ENCODE measurements at places on chromosomes 11 and 22.

DNA sequence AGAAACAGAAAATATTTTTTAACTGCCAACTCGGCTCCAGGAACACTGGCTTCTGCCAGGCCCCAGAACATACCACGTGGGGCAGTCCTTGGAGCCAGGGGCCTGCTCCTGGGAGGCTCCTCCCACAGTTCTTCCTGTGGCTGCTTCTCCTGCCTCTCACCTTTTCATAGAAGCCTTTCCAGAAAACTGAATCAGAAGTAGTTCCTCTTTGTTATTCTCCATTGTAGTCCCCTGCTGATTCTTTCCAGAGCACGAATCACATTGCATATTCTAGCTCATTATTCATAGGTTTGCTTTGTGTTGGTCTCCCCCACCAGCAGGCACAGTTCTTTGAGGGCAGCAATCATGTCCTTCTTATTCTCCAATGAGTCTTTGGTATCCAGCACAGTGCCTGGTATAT lies 106.0 kb downstream of the EFCAB6 start:
- no peak for DNase-seq

DNA sequence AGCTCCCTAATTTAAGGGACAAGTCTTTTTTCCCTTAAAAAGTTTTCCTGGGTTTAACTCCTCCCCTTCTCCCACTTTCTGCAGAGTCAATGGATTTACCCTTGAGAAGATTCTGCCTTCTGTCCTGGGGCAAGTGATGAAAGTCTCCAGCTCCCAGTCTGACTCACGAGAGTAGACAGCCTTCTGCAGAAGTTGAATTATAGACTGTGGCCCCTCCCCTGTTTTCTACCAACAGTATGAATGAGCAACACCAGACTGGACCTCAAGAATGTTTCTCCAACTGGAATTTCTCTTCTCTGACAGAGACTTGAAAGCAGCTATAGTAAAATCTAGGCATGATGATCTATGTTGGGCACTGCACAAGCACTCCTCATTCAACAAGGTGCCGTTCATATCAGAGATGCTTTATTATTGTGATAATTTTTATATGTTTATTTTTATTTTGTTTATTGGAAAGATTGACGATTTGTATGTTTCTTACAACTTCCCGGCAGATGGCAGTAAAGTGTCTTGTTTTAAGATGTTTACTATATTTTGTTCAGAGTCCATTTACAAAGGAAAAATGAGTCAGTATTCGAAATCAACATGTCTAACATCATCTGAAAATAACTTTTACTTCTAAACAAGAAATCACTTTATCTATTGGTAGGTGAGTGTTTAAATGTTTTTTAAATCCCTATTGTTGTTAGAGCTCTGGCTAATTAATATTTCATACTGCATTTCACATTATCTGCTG lies 56.6 kb downstream of the LMO2 start:
- peak; percentile 8 for DNase-seq

- DNase-seq = no peak
Measured at GRCh38 chr11:1563149-1563638, 8.9 kb downstream of the DUSP8 start.

DNA sequence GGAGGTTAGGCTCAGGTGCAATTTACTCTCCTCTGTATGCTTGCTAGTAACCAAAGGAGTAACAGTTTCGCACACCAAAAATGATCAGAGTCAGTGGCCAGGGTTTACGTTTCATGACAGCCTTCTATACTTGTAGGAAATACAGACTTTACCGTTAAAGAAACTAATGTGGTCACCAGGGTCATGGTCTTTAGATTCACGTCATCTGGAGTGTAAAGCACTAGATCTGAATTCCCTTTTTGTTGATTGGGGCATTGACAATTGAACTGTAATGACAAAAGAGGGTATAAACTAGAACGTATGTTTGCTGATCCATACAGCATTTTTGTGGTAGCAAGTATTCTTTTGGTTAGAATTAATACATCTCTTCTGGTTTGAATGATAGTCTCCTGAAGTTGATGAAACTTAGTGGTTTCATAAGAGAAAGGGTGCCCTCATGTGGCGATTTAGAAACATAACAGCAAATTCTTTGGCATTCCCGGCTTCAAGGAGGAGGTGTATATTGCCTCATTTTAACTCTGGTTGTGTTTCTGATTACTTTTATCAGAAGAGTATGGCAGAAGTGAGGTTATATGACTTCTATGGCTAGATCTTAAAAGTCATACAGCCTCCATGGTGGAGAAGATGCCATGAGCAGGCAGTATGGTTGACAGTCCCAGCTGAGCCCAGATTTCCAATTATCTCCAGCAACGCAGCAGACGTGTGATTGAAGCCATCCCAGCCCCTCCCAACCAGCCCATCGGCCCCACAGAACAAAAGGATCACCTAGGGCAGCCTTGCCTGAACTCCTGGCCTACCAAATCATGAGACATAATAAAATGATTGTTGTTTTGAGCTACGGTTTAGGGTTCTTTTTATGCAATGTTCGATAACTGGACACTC lies 35.1 kb downstream of the MMP7 start:
- DNase-seq = peak; percentile 83

GRCh38 chr22:36452250-36452977 lies 29.0 kb downstream of the TXN2 start:
- DNase-seq = no peak

DNA sequence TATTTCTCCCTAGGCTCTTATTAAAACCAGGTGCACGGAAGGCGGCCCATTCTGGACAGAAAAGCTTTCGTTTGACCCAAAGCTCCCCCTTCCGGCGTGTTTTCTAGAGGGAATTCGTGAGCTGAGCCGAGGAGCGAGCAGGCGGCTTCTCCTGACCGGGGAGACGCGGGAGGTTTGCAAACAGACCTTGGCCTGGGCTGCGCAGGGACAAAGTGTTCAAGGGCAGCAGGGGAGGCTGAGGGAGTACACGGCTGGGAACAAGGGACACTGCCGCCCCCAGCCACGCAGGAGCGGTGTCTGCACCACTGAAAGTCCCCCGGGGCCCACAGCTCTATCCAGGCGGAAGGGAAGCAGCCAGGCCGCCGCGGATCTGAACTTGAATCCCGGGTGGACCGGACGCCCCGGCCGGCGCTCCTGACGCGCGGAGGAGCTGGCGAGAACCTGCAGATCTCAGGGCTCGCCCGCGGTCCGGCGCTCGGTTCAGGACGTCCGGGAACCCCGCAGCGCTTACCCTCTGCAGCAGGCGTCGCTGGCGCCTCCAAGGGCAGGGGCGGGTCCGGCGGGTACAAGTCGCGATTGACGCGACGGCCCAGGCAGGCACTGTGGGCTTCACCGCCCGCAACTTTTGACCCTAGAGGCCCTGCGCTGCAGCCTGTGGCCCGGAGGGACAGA lies 101.9 kb downstream of the WT1 start:
- DNase-seq = peak; percentile 12

DNA sequence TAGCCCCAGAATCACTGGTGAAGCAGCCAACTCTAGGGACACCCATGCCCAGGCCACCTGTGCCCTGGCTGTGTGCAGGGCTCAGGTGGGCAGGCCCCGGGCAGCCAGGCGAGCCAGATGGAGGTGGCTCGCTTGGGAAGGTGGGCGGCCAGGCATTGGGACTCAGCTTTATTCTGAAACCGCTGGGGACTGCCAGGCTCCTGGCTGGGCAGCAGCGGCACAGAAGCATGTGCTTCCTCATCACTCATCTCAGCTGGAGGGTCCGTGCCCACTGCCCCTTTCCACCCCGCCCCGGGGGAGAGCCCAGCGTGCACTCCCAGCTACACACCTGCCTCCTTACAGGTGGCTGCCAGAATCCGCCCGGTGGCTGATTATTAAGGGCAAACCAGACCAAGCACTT lies 27.1 kb upstream of the SLC22A12 start:
- DNase-seq = no peak

DNA sequence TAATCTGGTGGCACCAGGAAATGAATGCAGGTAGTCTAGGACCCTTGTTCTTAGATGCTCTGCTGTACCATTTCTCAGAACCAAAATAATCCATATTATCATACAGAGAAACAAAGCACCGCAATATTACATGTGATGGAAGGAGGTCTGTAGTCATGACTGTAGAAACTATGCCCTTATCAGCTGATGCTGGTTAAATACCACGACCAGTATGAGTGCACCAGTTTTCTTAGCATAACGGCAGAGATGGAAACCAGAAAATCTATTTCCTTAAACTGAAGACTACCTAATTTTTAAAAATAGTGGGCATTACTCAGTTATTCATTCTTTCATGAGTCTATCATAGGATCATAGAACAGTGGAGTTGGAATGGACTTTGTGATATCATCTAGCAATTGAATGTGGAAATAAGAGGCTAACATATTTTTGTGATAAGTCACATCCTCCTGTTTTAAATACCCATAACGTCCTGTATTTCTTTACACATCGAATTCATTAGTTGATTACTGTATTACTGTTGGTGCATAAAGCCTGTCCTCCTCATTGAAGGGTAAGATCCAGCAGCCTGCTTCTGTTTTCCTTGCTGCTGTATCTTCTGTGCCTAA lies 15.1 kb downstream of the JHY start:
- DNase-seq = no peak

DNA sequence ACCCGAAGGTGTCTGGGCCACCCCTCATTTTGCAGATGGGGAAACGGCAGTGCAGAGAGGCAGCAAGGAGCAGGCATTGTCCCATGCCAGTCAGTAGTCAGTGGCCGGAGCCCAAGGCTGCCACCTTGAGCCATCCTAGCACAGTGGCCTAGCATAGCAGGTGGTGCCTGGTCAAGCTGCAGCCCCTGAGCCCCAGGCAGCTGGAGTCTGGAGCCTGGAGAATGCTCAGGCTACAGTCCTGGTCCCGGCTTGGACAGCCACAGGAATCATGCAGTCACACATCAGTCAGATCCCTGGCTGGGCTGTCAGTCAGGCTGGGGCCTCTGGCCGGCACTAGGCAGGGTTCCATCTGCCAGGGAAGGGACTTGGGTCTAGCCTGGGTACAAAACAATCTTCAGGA lies 18.6 kb downstream of the KCNC1 start:
- no peak for DNase-seq

- DNase-seq = no peak
Measured at GRCh38 chr22:47587861-47588577, 825.6 kb downstream of the TBC1D22A start.

DNA sequence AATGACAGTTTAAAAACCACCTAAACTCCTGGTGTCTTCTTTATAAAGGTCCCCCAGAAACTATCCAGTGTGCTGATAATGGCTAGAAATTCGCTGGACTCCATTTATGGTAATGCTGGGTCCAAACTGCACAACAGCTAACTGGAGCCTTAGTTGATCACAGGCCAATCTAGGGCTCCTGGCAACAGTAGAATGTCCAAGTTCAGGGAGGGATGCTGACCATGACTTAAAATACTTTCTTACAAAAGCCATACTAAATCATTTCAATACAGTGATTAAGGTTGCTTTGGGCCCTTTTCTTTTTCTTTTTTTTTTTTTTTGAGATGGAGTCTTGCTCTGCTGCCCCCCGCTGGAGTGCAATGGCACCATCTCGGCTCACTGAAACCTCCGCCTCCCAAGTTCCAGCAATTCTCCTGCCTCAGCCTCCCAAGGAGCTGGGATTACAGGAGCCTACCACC lies 14.5 kb upstream of the GAB2 start:
- no peak for DNase-seq

GRCh38 chr11:100561323-100561722 lies 125.8 kb upstream of the ARHGAP42 start:
- no peak for DNase-seq

- peak; percentile 44 for DNase-seq
Measured at GRCh38 chr22:22721681-22722354, 77.4 kb downstream of the GGTLC2 start.

Data from CD4-positive, alpha-beta T cell treated with Interleukin-4 for 1 hour (primary cell).